Dermis microvascular lymphatic vessel endothelial cell (primary cell): ENCODE measurements at places on chromosomes 3 and 15.
A peak's percentile ranks its signal among the peaks of the same experiment; 100 is the strongest.

DNA sequence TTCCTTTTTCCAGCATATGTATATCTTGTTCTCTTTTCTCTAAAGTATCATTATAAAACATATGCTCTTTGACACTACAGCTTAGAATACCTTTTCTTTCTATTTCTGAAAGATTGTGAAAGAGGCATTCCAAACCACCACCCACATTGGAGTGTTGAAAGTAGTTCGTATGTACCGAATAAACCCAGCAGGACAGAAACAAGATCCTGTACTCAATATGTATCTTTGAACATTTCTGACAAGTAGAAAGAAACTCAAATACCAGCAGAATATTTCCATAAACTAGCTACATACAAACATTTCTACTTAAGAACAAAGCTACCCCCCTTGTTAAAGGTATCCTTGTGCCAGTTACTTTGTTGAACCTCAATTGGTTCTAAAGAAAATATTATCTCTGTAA is 415.3 kb upstream of the ALCAM start:
- no peak for DNase-seq

DNA sequence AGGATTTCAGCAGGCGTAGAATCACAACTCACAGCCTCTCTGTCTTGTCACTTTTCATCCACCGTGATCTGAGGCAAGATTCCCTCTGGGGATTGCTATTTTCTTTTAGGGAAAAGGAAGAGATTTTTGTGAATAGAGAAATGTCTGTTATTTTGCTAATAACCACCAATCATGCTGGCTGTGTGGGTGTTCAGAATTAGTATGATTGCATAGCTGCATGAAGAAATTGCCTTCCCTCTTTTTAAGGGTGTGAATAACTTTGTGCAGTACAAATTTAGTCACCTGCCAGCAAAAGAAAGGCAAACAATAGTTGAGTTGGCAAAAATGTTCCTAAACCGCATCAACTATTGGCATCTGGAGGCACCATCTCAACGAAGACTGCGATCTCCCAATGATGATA is 60.8 kb downstream of the KAT2B start:
- DNase-seq, result no peak

DNA sequence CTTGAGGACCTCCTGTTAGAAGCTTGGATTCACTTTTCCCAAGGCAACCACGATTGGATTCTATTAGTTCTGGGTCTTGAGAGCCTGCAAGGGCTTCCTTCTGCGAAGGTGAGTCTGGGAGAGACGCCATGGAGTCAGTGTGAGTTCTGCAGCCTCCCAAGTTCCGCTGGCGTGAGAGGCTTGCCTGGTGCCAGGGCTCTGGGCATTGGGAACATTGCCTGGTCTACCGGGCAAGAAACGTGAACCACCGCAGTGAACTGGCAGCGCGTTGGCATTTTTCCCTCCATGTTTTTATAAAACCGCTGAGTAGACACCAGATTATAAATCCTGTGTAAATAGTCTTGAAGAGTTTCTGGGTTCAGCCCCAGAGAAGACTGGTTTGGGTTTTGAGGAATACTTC is 160.9 kb downstream of the IGF1R start:
- DNase-seq, result no peak

DNA sequence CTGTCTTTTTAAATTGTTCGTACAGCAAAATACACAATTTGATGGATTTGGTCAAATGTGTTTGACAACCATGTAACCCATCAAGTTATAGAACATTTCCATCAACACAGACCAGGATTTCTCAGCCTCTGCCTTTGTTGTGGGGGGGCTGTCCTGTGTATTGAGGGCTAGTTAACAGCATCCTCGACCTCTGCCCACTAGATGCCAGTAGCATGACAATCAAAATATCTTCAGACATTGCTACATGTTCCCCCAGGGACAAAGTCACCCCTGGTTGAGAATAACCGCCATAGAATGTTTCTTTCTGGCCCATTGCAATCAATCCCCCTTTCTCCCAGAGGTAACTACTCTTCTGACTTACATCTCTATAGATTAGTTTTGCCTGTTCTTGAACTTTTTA is 310.1 kb upstream of the RGMA start:
- DNase-seq, result no peak

DNA sequence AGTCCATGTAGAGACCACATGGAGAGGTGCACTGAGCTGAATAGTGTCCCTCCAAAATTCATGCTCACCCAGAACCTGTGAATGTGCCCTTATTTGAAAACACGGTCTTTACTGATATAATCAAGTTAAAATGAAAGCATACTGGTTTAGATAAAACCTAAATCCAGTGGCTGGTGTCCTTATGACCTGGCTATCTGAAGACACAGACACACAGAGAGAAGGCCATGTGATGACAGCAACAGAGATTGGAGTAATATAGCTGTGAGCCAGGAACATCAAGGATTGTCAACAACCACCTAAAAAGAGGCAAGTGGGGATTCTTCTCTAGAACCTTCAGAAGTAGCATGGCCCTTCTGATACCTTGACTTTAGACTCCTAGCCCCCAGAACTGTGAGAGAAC is 54.7 kb upstream of the CD47 start:
- DNase-seq, result no peak

GRCh38 chr3:140143367-140144069 is 208.5 kb downstream of the CLSTN2 start:
- DNase-seq, result no peak

GRCh38 chr3:117261983-117262421 is 552.4 kb downstream of the TUSC7 start:
- DNase-seq, result no peak

- DNase-seq, result no peak
These were observed 5.7 kb downstream of the EIF4G1 start for GRCh38 chr3:184320104-184320445.

GRCh38 chr3:8238432-8238831 is 263.2 kb upstream of the LMCD1 start:
- no peak for DNase-seq

DNA sequence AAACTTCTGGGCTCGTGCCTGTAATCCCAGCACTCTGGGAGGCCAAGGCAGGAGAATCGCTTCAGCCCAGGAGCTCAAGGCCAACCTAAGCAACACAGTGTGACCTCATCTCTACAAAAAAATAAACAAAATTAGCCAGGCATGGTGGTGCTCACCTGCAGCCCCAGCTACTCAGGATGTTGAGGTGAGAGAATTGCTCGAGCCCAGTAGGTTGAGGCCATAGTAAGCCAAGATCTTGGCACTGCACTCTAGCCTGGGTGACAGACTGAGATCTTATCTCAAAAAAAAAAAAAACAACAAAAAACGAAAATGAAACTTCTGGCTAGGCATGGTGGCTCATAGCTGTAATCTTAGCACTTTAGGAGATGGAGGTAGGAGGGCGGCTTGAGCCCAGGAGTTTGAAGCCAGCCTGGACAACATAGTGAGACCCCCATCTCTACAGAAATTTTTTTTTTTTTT is 53.7 kb downstream of the PIK3CB start:
- DNase-seq, result no peak

- DNase-seq, result no peak
These were observed 11.9 kb upstream of the TKT start for GRCh38 chr3:53267766-53268165.

GRCh38 chr3:29758108-29758433 is 477.2 kb downstream of the RBMS3 start:
- no peak for DNase-seq

GRCh38 chr3:86416334-86416733 is 574.6 kb downstream of the VGLL3 start:
- DNase-seq, result no peak

- no peak for DNase-seq
These were observed 9.1 kb downstream of the ZNF280D start for GRCh38 chr15:56724232-56724631.

DNA sequence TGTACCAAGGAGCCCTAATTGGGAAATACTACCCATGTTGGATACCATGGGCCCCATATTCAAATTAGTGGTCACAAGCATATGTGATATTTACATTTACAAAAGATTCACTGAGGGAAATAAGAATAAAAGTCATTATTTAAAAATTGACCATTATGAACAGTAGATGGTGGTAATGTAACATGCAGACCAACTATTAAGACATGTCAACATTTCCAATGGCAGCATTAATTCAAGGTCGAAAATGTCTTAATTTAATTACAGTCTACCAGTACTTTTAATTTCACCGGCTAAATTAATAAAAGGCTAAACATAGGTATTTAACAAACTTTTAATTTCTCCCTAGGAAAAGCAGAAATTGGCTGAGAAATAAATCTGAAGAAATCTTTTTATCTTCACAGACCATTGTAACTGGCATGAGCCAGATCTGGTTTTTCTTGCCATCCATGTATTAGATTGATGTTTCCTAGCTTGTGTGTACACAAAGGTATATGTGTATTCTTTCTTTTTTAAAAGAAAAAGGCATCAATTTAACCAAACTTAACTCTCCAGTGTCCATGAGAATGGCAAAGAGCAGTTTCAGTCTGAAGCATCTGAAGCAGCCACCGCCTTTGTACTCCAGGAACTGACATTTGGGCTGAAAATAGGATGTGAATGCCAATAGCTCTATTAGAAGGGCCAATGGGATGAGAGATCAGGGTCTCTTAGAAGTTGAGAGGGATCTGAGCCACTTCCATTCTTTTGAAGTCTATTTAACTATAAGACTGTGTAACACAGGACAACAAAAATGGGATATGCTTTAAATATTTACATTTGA is 26.6 kb downstream of the NEK11 start:
- peak; percentile 7 for DNase-seq

DNA sequence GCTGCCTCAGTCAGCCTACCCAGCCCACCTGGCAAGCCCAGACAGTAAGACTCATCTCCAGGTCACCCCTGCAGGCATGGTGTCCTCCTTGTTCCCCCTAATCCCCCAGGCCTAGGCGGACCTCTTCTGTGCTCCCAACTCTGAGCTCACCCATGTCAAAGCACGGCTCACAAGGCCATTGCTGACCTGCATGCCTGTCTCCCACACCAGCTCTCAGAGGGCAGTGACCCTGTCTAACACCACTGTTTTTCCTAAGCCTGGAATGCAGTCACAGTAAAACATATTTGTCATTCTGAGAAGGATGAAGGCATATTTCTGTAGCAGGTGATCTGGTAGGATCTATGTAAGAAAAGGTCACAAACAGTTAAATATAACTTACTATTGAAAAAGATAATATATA is 110.3 kb upstream of the HACD2 start:
- DNase-seq, result peak; percentile 44

DNA sequence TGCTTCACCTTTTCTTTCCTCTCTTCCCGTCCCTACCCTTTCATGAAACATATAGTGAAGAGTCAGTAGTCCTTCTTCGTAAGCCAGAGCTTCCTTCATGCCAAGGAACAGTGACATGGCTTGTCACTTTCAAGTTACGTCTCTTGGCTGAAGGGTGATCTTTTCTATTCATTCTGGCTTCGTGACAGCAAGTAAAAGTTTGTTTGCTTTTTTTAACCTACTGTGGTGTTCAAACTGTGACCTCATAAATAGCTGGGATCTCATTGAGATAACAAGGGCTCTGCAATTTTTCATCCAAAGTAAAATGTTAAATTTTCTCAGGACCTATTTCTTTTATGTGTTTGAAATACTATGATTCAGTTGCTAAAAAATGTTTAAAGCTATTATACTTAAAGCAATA is 10.5 kb downstream of the CDIN1 start:
- no peak for DNase-seq

GRCh38 chr3:39754549-39754948 is 54.9 kb upstream of the MYRIP start:
- DNase-seq, result no peak

GRCh38 chr3:120801484-120801883 is 58.9 kb downstream of the GTF2E1 start:
- no peak for DNase-seq

- DNase-seq, result no peak
These were observed 34.8 kb downstream of the PTPN9 start for GRCh38 chr15:75544359-75544758.

DNA sequence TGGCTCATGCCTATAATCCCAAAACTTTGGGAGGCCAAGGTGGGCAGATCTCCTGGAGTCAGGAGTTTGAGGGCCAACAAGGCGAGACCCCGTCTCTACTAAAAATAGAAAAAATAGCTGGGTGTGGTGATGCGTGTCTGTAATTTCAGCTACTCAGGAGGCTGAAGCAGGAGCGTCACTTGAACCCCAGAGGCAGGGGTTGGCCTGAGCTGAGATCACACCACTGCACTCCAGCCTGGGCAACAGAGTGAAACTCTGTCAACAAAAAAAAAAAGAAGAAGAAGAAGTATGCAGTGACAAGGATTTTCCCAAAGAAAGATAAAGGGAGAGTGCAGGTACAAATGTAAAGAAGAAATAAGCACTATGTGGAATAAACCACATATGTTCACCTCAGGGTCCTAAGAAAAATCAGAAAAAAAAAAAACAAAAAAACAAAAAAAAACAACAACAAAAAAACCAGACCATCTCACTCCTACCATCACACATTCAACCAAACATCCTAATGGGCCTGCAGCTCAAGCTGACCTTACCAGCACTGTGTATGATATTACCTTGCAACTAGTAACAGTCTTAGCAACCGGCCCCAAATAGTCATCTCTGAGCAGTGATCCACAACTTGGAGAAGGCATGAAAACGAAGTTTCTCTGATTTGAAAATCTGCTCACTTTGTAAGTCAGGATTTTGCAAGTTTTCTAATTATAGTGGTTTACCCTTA is 296.7 kb upstream of the PROK2 start:
- DNase-seq, result no peak

DNA sequence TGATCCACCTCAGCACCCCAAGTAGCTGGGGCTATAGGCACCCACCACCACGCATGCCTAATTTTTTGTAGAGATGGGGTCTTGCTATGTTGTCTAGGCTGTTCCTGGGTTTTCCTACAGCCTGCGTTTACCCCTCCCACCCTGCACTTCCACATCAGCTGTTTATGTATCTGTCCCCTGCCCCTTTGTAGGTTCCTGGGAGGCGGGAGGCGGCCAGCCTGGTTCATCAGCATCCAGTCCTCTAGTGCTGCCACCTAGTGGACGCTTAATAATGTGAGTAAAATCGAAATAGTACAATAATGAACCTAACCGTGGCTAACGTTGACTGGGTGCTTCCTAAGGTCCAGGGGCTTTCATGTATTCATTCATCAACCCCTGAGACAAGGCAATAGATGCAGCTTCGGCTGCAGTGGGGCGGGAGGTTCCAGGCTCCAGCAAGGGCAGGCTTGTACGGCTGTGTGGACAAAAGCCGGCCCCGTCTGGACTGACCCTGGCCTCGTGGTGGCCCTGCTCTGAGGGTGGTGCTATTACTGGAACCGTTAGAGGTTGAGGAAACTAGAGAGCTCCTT is 1.2 kb upstream of the LCTL start:
- peak; percentile 55 for DNase-seq
